ENCODE measurements at places on chromosomes 6 and 20. TPM values are rescaled to one million over a fixed set of nuclear protein-coding genes. Genes with fewer than 3 reads are reported as not detected.

The GPR63 gene
- total RNA-seq, result 1.3 TPM

DNA sequence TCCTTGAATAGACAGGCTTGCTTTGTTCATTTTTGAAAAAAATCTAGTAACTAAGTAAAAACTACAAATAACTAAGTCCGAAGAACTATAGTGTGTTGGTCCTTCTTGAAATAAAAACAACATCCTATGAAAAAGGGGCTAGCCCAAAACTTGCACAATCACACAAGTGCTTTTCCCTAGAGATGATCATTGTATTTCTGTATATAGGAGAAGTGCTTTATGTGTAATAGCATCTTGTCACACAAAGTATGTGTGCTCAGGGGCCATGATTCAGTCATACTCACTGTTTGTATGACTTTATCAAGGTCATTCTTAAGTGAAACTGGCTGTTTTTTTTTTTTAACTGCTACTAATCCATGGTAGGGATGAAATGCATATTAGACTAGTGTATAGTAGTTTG, 179.8 kb downstream of the DTNBP1 start:
- no peak overlapping the region for H3K27ac ChIP-seq
- DNase-seq, result no peak
- no peak overlapping the region for H3K4me3 ChIP-seq
- H3K36me3 ChIP-seq, result peaks cover 30% of the 10 kb centered on the region

GRCh38 chr6:73585566-73586415, 65.0 kb upstream of the EEF1A1 start:
- H3K27ac ChIP-seq, result peak overlapping the region; percentile 99
- H3K4me3 ChIP-seq, result peak overlapping the region; percentile 73
- peaks cover 2% of the 10 kb centered on the region for H3K36me3 ChIP-seq
- H3K4me1 ChIP-seq, result peaks cover 18% of the 10 kb centered on the region
- peak; percentile 55 for DNase-seq
- no peaks in the 10 kb centered on the region for H3K27me3 ChIP-seq

The LYRM2 gene
- 24.5 TPM for total RNA-seq

DNA sequence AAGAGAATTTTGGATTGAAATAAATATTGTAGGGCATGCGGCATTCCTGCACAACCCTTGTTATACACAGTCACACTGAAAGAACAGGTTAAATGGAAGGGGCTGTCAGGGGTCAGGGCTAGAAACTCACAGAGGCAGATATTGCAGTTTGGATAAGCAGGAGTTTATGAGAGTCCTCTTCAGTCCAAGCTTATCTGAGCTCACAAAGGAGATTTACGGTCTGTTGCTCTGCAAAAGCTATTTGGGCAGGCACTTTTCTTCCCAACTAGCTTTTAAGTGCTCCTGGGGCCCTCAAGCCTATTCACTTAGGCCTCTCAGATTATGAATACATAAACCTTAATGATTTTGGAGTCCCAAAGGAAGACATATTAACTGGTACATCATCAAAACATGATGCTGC, 156.2 kb downstream of the SOX4 start:
- no peak overlapping the region for H3K4me3 ChIP-seq
- H3K27ac ChIP-seq, result no peak overlapping the region
- H3K27me3 ChIP-seq, result peaks cover 4% of the 10 kb centered on the region
- peaks cover 8% of the 10 kb centered on the region for H3K4me1 ChIP-seq
- no peaks in the 10 kb centered on the region for H3K36me3 ChIP-seq

- no peak overlapping the region for H3K27ac ChIP-seq
- H3K4me1 ChIP-seq, result no peaks in the 10 kb centered on the region
- peaks cover 3% of the 10 kb centered on the region for H3K27me3 ChIP-seq
- H3K36me3 ChIP-seq, result no peaks in the 10 kb centered on the region
- H3K4me3 ChIP-seq, result no peak overlapping the region
Observed at GRCh38 chr6:88982720-88983119, 19.3 kb upstream of the RNGTT start.

- H3K27me3 ChIP-seq, result peaks cover 45% of the 10 kb centered on the region
- no peak for DNase-seq
- H3K36me3 ChIP-seq, result no peaks in the 10 kb centered on the region
- H3K4me1 ChIP-seq, result peaks cover 7% of the 10 kb centered on the region
- H3K27ac ChIP-seq, result no peak overlapping the region
- no peak overlapping the region for H3K4me3 ChIP-seq
Observed at GRCh38 chr6:13014504-13015378, 298.2 kb downstream of the PHACTR1 start.

DNA sequence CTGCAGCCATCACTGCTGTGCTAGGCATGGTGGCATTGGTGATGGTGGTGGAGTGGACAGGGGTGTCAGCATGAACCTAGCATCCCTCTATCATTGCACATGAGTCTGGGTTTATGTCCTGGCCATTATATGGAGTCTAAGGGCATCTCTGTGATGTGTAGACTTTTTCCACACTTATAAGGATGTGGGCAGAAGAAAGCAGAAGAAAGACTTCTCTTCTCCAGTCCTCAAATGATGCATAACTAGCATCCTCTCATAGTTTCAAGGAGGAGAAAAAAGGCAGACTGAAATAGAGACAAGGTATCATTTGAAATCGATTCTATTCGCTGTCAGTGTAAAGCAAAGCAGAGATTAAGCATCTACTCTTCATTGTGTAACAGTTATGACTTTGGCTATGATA, 140.0 kb upstream of the ATXN1 start:
- H3K4me3 ChIP-seq, result no peak overlapping the region
- no peak overlapping the region for H3K27ac ChIP-seq
- peaks cover 32% of the 10 kb centered on the region for H3K27me3 ChIP-seq
- no peaks in the 10 kb centered on the region for H3K4me1 ChIP-seq
- no peak for DNase-seq
- H3K36me3 ChIP-seq, result no peaks in the 10 kb centered on the region

The MRAP2 gene
- total RNA-seq, result not detected

The HRH3 gene
- total RNA-seq, result not detected

DNA sequence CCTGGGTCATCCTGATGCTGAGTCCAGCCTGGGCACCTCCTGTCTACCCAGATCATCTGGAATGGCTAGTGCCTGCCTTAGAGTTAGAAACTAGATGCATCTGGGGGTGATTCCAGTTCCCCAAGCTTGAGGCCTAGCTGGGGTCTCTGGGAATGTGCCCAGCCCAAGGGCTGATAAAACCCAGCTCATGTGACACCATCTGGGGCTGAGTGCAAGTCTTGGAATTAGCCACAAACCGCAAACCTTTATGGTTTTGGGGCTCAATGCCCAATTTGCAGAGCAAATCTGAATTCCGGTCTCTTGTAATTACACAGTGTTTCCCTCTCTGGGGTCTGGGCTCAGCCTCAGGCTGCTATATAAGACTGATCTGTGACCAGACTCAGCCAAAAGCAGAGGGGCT, at the start of gene BPIFB4:
Gene BPIFB4, plus strand, starts transcription at position 385 of the 400 bp plus-strand sequence. CDS start 1,884 bp downstream, outside the sequence.
- no peak for DNase-seq
- H3K4me1 ChIP-seq, result peaks cover 2% of the 10 kb centered on the region
- H3K4me3 ChIP-seq, result no peak within 1 kb of the TSS
- no peaks in the 10 kb centered on the region for H3K27me3 ChIP-seq
- no peaks in the 10 kb centered on the region for H3K36me3 ChIP-seq

DNA sequence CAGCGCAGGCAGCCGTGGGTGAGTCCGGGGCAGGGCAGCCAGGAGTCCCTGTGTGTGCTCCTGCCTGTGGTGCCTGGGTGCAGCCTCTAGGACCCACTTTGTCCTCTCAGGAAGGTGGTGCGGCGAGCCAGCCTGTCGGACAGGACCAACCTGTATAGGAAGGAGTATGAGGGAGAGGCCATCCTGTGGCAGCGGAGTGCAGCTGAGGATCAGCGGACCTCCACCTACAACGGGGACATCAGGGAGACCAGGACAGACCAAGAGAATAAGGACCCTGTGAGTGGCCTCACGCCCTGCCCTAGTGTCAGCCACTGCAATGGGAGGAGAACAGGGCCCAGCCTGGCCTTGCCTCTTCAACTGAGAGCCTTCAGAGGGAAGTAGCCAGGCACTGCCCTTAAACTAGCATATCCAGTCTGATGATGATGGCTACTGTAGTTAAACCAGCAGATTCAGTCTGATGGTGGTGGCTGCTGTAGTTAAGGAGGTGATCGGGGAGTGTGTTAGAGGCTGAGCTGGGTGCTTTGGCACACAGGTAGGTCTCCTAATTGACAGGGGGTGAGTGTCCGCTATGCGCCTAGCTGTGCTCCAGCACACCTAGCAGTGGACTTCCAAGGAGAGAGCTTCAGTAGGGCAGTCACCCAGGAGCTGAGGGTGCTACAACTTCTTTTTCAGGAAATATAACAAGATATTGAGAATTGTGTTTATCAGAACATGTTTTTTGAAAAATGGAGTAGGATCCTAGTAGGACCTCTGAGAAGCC, 18.1 kb upstream of the FAM83D start:
- no peak for DNase-seq
- peaks cover 4% of the 10 kb centered on the region for H3K4me1 ChIP-seq
- H3K27ac ChIP-seq, result no peak overlapping the region
- H3K36me3 ChIP-seq, result peaks cover 61% of the 10 kb centered on the region
- H3K4me3 ChIP-seq, result no peak overlapping the region

DNA sequence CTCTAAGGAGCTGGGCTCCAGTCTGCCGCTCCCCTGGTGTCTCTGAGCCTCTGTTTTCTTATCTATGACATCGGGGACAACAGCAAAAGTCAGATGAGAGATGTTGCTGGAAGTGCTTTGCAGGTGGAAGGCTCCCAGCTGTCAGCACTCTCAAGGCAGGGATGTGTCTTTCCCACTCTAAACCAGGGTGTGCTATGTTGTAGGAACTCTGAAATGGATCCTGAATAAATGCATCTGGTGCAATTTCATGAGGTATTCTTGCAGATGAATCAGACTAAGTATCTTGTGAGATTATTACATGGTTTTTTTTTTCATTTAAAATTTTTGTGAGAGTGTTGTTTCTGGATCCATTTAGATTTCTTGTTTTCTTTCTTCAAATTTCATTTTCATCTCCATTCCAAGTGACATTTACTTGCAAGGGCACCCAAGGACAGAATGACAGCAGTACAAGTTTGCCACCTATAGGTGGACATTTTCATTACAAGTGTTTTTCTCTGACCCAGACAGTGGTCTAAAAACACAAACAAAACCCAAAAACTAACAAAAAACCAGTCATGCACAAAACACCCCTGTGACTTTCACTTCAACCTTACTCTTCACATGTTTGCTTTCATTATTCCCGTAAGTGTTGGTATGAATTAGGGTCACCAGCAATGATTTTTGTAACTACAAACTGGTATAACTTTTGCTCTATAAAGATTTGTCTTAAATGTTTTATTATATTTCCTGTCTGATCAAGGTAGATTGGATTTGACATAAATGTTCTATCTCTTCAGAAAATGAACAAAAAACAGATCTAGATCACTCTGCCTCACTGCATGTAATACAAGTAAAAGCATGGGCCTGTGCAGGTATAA, 14.7 kb upstream of the SIM1 start:
- peaks cover 23% of the 10 kb centered on the region for H3K27me3 ChIP-seq
- DNase-seq, result no peak
- H3K27ac ChIP-seq, result no peak overlapping the region
- H3K4me3 ChIP-seq, result no peak overlapping the region

DNA sequence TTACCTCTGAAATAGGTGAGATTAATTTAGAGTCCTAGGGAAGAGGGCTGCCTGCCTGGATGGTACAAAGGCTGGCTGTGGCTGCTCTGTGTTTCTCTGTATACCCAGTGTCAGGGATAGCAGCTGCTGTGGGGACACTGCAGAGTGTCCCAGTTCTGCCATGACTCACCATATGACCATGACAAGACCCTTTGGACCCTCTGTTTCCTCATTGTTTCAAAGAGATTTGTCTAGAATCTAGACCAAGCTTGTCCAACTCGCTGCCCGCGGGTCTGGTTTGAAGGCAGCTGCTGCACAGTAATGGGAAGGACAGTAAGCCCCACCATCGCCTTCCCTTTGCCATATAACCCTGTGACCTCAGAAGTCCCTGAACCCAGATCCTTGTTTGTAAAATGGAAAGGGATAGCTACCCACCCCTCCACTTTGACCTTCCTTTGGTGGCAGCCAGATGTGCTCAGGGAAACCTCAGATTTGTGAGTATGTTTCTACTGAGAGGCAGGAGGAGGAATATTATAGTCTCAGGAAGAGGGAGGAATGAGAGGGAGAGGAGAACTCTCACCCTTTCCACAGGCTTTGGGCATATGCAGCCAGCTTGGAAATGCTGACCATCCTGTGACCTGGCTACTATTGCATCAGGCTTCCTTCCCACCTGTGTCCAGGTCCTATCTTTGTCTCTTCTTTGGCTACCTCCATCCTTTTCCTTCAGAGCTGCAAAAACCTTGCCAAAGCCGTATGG, 14.0 kb downstream of the PLCG1 start:
- peak overlapping the region; percentile 3 for H3K4me3 ChIP-seq
- H3K27me3 ChIP-seq, result no peaks in the 10 kb centered on the region
- no peak for DNase-seq
- peaks cover 35% of the 10 kb centered on the region for H3K36me3 ChIP-seq

DNA sequence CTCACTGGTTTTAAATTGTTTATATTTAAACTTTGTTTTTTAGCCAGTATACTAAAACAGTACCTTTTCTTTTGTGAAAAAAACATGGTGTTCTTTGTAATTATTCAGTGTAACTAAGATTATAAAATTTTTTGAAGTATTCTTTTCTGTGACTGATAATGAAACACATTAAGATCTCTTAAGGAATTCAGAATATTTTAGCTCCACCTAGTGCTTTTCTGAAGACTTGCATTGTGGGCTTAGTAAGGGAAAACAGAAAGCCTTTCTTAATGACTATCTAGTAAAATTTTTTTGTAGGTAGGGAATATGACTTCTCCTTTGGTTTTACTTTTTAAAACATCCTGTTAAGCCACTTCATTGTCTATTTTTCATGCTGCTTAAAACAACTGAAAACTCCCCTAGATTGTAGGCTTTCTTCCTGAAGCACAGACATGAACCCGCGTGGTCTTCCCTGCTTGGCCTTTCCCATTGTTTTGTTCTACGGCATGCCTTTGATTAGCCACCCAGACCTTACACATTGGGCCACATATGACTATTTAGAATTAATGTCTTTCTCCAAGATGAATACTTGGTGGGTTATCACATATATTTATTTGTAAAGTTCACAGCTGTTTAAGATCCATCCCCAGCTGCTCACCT, 72.1 kb downstream of the AFDN start:
- no peaks in the 10 kb centered on the region for H3K27me3 ChIP-seq
- H3K36me3 ChIP-seq, result no peaks in the 10 kb centered on the region
- H3K27ac ChIP-seq, result no peak overlapping the region
- H3K4me3 ChIP-seq, result no peak overlapping the region
- no peak for DNase-seq

The LCA5 gene
- total RNA-seq, result 0.32 TPM

GRCh38 chr6:149212206-149212605, 105.3 kb upstream of the TAB2 start:
- no peaks in the 10 kb centered on the region for H3K36me3 ChIP-seq
- no peak overlapping the region for H3K4me3 ChIP-seq
- peak; percentile 32 for DNase-seq
- peaks cover 6% of the 10 kb centered on the region for H3K4me1 ChIP-seq
- H3K27ac ChIP-seq, result no peak overlapping the region
- H3K27me3 ChIP-seq, result no peaks in the 10 kb centered on the region

DNA sequence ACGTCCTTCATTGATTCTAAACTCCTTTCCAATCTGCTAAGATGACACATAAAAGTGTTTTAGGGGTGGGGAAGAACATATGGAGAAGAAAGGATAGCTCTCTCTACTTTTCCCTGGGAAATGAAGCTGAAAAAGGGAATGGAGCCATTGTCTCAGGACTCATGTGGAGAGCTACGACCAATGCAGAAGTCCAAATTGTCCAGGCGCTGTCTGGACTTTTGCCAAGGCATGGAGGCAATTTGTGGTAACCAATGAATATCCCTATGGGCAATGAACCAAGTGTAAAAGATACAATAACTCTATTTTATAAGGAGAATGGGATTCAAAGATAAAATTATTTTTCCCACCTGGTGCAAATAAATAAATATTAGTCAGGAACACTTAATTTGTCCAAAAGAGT, 16.1 kb downstream of the FBXL4 start:
- no peak for DNase-seq
- no peak overlapping the region for H3K27ac ChIP-seq
- H3K4me3 ChIP-seq, result no peak overlapping the region
- no peaks in the 10 kb centered on the region for H3K27me3 ChIP-seq
- peaks cover 36% of the 10 kb centered on the region for H3K4me1 ChIP-seq
